ENCODE measurements at places on chromosomes 12 and 14.

DNA sequence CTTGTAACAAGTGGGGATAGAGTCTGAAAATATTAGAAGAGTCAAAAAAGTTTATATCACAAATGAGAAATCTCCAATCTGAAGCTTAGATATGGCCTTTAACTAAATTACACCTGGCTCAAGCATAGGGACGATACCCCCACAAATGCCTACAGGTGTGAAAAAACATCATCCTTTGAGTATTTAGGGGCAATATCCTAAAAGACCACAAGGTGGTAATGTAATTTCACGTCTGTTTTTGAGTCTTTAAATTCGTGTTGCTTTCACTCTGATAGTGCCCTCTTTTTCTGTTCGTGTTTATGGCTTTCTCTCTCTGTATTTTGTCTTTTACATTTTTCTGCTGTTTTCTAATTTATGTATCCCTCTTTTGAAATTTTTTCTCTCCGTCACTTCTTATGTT is 84.3 kb downstream of the ETNK1 start:
- no peak for DNase-seq

- no peak for DNase-seq
These were observed 56.1 kb downstream of the DAAM1 start for GRCh38 chr14:59244581-59244980.

GRCh38 chr12:6701078-6701768 is 608 bp upstream of the PIANP start:
- DNase-seq, result no peak

- no peak for DNase-seq
These were observed 144.5 kb upstream of the PLEKHG7 start for GRCh38 chr12:92558215-92558773.

- no peak for DNase-seq
These were observed 115.8 kb downstream of the SLC25A47 start for GRCh38 chr14:100438678-100439592.

- no peak for DNase-seq
These were observed 31.4 kb downstream of the PSMC1 start for GRCh38 chr14:90287791-90288190.

DNA sequence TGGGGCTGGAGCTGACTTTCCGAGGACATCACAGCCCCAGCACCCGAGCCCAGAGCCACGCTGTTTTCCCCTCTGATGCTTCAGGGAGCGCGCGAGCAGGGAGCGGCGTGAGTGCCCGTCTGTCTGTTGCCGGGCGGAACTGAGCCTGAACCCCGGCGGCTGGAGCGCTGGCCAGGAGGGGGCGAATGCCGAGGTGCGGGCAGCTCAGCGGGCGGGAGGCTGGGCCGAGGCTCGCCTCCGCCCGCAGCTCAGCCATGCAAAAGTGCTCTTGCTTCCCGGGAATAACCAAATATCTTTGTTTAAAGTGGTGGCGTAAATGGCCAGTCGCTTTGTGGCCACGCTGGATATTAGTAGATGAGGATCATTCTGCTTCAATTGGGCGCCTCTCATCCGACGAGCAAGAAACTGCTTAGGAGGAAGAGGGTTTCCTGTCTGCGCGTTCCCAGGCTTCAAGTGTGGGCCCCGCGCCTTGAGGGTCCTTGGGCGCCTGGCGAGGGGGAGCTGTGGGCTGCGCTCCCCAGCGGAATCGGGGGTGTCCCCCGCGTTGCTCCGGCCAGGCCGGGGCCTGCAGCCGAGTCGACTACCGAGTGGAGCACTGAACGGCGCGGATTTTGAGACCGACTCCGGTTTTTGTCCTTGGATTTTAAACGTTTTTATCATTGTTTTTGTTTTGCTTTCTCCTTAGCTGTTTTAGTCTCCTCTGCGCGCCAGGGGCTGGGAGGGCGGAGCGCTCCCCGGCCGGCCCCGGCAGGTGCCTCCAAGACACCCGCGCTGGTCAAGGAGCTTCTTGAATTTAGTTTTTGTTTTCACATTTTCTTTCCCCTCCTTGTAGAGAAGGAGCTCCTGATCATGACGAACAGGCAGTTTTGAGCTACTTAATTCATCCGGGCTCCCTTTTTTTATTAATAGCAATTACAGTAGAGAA is 831 bp upstream of the NKX2-1 start:
- no peak for DNase-seq

DNA sequence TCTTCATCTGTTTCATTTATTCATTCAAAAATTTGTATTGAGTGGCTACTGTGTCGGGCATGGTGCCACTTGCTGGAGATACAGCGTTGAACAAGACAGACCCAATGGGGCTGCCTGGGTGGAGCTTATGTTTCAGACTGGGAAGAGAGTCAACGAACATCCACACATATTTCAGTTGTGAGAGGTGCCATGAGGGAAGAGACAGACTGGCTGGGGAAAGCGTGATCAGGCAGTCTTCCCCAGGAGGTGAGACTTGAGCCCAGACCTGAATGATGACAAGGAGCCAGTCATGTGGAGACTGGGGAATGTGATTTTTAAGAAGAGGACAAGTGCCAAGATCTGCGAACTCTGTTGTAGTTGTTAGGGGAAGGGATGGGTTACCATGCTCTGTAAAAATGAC is 12.2 kb downstream of the BICD1 start:
- DNase-seq, result no peak

Data from AG09319 (cell line).